ENCODE measurements at places on chromosomes 2 and 18.
A peak's percentile ranks its signal among the peaks of the same experiment; 100 is the strongest.

GRCh38 chr18:57801761-57802212 lies 1.3 kb downstream of the ATP8B1 start:
- DNase-seq = no peak

GRCh38 chr2:167271932-167272331 lies 383.7 kb downstream of the XIRP2 start:
- no peak for DNase-seq

DNA sequence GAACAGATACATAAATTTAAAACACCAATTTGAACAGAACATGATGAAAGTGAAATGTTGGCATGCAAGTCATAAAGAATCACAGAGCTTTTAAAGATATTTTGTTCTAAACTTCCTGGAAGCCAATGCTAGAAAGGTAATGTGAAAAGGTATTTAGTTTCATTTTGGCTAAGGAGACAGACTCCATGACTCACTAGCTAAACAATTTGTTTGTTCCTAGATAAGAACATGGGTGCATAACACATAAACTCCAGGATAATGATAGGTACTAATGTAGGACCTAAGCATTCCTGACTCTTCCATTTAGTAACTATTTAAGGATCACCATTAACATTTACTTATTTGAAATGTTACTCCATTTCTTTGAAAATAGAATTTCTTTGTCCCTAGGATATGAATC lies 292.5 kb upstream of the CNTNAP5 start:
- DNase-seq = no peak

GRCh38 chr2:11371092-11371937 lies 26.9 kb upstream of the ROCK2 start:
- no peak for DNase-seq

DNA sequence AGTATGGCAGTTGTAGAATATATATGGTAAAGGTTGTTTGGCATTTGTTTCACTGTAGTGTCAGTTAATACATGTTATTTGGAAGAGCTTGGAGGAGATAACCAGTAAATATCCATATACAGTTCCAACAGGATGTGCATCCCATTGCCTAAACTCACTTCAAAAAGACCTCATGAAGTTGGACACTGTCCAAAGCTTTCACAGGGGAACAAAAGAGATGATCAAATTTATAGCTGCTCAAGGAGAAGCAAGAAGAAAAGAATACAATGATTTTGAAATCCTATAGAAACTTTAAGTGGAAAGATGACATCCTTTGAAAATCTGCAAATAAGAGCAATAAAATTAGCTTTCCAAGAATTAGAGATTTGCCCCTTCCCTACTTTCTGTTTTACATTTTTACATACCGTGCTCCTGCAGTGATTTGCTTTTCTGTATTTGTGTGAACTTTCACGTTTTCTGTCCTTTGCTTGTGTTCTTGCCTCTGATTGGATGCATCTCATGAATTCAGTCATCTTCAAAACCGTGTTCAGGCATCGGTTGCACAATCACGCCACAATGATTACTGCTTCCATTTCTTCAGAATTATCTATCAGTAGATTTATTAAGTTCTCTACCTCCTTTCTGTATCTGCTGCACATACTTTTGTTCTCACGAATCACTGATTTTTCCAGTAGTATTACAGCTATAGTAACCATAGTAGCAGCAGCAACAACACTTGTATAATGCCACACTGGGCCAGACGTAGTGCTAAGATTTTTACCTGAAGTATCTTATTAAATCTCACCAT lies 83.8 kb downstream of the PARD3B start:
- no peak for DNase-seq

DNA sequence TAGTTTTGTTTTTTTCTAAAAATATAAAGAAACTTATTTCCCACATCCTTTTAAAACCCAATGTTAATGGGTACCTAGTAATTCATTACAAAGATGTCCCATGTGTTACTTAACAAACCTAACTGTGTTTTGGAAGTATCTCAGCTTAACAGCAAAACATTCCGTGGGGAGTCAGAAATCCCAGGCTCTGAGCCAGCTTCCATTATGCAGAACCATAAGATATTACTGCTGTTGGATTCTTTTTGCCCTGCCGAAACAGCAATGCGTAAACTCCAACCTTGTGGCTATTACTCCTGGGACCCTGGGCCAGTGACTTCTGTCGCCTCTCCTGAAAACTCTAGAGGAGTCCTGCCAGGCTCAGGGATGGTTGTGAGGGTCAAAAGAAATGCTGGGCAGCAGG lies 174.1 kb downstream of the UXS1 start:
- no peak for DNase-seq

DNA sequence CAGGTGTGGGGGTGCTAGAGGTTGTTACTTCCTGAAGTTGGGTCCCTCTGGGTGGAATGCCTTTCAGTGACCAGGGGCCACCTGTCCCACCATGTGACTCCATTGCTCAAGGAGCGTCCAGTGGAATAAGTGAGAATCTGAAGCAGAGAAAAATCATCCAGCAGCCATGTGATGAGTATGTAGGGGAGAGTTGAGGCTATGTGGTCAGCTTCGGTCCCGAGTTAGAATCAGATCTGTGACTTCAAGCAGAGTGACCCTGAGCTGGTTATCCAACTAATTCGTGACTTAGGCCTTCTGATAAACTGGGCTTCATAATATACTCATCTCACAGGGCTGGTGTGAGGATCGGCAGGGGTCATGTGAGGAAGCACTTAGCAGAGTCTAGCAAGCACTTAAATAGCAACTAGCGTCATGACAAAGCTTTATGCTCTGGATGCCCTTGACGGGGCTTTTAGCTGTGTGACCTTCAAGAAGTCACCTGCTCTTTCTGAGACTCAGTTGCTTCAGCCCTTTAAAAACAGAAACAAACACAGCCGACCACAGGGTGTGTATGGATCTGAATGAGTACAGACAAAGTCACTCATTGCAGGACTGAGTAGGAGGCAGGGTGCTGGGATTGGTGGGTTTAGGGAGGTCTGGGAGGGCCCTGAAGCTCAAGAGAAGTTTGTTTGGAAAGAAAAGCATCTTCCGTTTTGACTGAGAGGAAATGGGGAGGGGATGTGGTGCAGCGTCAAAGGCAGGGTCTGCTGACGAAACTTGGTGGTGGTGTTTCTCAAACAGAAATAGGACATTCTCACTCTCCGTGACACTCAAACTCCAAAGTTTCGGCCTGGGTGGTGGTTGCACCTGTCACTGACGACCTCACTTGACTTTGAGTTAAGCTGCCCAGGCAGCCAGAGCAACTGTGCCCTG lies 264.0 kb upstream of the CXCR4 start:
- no peak for DNase-seq

DNA sequence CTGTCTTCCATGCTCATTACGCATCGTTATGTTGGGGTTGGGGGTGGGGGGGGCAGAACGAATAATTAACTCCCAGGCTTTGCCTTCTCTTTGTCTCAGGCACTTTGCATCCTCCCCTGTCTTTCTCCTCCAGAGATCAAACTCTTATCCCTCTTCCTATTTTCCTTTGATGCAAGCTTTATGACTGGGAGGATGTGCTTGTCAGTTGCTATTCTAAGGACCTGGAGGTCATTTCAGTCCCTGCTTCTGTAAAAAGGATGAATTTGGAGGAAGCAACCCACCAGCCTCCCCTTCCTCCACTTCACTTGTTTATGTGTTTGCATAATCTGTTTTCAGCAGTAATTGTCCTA lies 87.5 kb downstream of the ZCCHC2 start:
- DNase-seq = no peak

- no peak for DNase-seq
Observed at GRCh38 chr2:31388736-31389135, 25.8 kb downstream of the XDH start.

- no peak for DNase-seq
Observed at GRCh38 chr2:227454323-227454860, 17.6 kb upstream of the AGFG1 start.

GRCh38 chr2:240585101-240585500 lies 1.4 kb upstream of the CAPN10 start:
- no peak for DNase-seq

DNA sequence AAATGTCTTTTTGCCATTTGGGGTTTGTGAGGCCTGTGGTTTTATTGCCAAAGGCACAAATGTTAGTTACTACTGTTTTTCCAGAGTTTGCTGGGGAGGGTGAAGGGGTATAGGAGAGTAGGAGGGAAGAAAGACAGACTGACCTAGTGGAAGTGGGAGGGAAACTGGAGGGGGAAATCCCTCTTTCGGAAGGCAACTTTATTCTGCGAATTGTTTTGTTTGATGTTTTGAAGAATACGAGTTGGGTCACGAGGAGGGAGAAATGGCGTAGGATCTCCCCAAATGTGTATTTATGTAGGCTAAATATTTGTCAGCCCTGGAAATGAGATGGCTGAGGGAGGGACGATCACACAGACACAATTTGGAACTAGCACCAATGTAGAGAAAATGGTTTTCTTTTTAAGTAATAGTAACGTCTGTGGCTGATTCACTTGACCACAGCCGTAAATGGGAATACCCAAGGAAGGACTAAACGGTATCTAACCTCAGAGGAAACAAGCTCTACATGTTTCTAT lies 172.3 kb downstream of the ICOS start:
- no peak for DNase-seq

DNA sequence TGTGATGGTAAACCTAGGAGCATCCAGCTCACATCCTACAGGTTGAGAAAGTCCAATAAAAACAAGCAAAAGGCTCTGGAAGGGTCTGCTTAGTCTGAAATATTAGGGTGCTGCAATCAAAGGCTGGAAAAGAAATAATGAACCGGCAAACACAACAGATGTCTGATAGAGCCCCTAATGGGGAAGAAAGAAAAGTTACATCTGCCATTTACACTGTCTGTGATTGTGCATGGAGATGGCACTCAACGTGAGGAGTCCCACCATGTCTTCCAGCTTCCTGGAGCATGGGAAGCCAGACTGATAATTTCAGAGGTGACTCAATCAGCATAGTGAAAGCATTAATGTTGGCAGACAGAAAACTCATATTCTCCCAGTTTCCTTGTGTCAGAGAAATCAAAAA lies 307.8 kb downstream of the EPHA4 start:
- DNase-seq = no peak

GRCh38 chr2:66481100-66481549 lies 46.2 kb downstream of the MEIS1 start:
- DNase-seq = peak; percentile 45

DNA sequence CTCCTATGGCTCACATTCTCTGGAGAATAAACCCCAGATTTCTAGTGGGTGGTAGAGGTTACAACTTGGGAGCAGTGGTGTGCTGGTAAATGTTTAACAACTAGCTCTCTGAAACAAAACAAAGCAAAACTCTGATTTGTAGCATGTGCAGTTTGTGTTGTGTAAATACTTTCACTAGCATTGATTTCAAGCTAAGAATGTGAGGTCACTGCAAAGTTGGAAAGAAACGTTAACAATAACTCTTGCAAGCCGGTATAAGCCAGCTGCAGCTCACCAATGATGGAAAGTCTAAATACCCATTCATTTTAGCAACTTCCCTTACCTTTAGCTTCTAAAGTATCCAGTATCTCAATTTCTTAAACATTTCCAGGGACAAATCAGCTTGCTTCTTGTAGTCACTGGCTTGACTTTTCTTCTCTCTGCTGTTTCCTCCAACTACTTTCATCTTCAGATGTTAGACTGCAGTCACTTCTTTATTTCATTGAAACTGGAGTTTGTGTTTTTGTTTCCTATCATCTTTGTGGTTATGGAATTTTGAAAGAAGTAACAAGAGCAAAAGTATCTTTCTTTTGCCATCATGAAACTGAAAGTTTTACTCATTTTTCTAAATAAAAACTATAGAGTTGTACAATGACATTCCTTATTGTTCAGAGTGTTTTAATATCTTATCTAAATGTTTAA lies 140.2 kb downstream of the PLCL1 start:
- DNase-seq = no peak

- no peak for DNase-seq
Observed at GRCh38 chr2:56151841-56152240, 31.9 kb upstream of the CCDC85A start.

DNA sequence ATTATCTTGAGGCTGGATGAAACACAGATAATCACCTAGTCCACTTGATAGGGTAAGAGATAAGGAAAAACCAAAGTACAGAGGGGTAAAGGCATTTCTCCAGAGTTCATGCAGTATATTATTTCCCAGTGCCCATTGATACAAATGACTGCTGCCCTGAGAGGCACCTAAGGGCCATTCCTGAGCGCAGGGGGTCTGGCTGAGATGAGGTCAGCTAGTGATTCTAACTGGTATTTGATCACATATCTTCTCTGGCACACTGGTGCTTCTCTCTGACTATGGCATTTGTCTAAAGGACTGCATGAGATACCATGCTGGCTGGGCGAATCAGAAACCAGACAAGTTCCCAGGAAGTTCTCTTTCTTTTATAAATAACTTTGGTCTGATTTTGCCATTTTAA lies 73.3 kb upstream of the TFCP2L1 start:
- DNase-seq = no peak

- no peak for DNase-seq
Observed at GRCh38 chr2:145012214-145012670, 492.3 kb upstream of the ZEB2 start.

Measured in HTR-8/SVneo (cell line).